ENCODE measurements at places on chromosomes 16 and 17.

DNA sequence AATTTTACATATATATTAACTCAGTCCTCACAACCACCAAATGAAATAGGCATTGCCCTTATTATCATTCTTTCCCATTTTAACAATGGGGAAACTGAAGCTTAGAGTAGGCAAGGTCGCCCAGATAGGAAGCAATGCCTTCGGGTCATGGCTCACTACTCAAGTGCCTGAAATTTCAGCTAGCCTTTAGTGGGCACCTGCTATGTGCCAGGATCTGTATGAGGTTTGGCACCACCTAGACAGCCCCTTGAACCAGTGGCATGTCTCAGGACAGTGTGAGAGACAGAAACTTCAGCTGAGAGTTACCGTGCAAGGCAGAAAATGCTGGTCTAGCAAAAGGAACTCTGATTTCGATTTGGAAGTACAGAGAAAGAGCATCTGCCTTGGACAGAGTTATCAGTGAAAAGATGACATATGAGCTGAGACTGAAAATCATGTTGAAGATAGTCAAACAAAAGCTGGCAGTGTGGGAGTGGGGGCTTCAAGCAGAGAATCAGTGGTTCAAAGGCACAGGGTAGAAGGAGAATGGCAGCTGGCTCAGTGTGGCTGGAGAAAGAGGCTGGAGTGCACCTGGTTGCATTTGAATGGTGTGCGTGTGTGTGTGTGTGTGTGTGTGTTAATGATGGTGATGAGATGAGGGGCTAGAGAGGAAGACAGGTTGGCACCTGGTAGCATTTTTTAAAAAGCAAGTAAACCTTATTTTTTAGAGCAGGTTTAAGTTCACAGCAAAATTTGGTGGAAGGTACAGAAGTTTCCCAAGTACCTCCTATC is 29.1 kb downstream of the CDH13 start:
- DNase-seq = no peak

GRCh38 chr17:19386974-19387920 is at the start of gene MFAP4:
Gene MFAP4, minus strand, starts transcription at chr17:19387190. Its CDS starts 35 bp downstream, at chr17:19387155.
- DNase-seq = no peak

- DNase-seq = peak; percentile 42
Measured at GRCh38 chr16:87765473-87765775, 362 bp downstream of the KLHDC4 start.

DNA sequence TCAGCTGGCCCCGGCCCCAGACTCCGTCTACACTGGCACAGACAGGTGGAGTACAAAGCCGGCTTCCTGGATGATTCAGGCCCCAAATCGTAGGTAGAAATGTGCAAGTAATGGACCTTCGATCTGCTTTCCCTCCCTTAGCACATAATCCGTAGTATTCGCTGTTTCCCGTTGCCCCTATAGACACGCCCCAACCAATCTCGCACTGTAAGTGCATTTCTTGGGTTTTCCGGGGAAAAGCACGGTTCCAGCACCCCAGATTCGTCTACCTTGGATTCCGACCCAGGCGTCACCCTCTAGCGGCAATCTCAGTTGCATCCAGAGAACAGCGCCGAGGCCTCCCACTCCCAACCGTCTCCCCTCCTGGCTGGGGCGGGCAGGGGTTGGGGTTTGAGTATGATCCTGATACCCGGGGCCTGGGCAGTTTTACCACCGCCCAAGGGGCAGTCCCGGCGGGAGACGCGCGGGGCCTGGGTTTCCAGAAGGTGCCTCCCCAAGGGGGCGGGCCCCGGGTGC is 12.1 kb upstream of the FOXF1 start:
- no peak for DNase-seq

DNA sequence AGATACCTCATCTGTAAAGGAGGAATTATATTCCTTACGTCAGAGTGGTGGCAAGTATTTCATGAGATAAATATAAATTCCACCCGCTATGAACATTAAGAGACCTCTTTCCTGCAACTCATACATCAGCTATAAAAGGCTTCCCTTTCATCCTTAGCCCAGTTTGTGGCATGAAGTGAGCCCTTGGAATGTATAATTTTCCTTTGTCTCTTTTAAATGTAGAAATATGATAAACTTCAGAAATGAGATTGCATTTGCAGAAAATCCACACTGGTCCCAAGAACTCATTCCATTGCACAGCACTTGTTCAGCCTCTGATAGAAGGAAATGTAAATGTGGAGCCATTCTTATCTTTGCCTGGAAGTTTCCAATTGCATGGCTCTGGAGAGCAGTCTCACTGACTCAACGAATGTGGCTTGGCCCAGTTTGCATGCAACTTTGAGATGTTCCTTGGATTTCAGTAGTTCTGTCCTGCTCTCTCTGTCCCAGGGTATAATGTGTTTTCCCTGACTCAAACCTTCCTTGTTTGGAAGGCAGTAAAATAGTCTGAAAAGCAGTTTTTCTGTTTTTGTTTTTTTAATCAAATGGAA is 746.4 kb downstream of the CDH11 start:
- no peak for DNase-seq

DNA sequence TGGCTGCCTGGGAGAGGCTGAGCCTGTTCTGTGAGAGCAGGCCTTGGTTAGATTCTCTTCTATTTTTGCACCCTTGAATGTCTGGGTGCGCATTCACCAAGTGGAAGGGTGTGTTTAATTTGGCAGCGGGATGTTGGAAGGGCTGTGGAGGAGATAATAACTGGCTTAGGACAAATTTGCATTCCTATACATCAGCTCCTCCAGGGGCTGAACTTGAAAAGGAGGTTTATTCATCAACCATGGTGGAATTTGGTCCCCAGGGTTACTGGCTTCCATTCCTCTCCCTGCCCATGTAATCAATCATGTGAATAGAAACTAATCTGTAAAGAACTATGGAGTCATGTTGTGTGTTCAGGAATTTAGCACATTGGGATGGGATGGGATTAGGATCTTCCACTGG is 100.2 kb upstream of the FOXF1 start:
- DNase-seq = no peak

DNA sequence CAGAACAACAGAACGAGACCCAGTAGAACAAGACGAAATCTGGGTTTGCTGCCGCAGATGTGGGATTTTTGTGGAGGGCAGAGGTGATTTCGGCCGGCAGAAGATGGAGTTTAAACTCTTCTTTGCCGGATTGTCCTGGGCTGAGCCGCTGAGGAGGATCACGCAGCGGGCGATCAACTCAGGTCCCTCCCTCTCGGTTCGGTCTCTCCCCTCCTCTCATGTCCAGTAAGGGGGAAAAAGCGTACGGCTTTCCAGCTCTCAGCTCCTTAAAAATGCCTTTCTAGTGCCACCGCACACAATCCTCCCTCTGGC is 2.5 kb downstream of the PHF12 start:
- DNase-seq = no peak
